ENCODE measurements at places on chromosomes 4 and X. TPM values are rescaled to one million over a fixed set of nuclear protein-coding genes. Genes with fewer than 3 reads are reported as not detected.

Gene PCDH11X
- total RNA-seq = not detected

Gene ASMT
- total RNA-seq = not detected

Gene CFAP299
- total RNA-seq = not detected

Gene KIT
- total RNA-seq = not detected

Gene PKD2
- total RNA-seq = 40.1 TPM
